ENCODE measurements at places on chromosomes 3 and 15.
A peak's percentile ranks its signal among the peaks of the same experiment; 100 is the strongest.

- no peak for DNase-seq
Measured at GRCh38 chr3:188179006-188179966, 25.3 kb downstream of the LPP start.

GRCh38 chr3:11757929-11758328, 88.8 kb downstream of the TAMM41 start:
- DNase-seq = no peak

- no peak for DNase-seq
Measured at GRCh38 chr15:37771465-37771864, 163.0 kb upstream of the TMCO5A start.

GRCh38 chr3:159825216-159825854, 163.3 kb upstream of the IL12A start:
- no peak for DNase-seq

GRCh38 chr3:69568458-69568857, 170.8 kb upstream of the MITF start:
- no peak for DNase-seq

- DNase-seq = no peak
Measured at GRCh38 chr15:52617026-52617425, 48.2 kb upstream of the ARPP19 start.

- DNase-seq = no peak
Measured at GRCh38 chr15:92393980-92394308, 263 bp downstream of the ST8SIA2 start.

- no peak for DNase-seq
Measured at GRCh38 chr3:176041812-176042211, 1155.5 kb downstream of the TBL1XR1 start.

GRCh38 chr15:74780523-74781430, 1.1 kb upstream of the CSK start:
- DNase-seq = peak; percentile 66

GRCh38 chr3:113533534-113533892, 1.2 kb downstream of the SIDT1 start:
- peak; percentile 9 for DNase-seq

DNA sequence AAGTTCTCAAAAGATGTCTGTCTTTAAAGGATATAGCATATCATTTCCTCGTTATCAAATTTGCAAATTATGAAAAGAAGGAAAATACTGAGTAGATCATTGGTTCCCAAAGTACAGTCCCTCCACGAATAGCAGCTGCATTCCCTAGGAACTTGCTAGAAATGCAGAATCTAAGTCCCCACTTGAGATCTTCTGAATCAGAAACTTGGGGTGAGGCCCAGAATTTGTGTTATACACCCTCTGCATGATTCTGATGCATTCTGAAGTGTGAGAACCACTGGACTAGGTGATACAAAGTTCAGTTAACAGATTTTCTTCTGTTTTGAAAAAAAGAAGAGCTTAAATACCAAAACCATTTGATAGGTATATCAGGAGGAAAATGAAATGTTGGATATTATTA, 77.1 kb downstream of the SLC25A26 start:
- DNase-seq = no peak

Data from inflammatory macrophage treated with lipopolysaccharide for 1 hour (primary cell).